Stimulated activated CD4-positive, alpha-beta T cell treated with anti-CD3 and anti-CD28 coated beads, Interleukin-1b, Interleukin-23, amount 100 ng/mL, for 1 hour (primary cell): ENCODE measurements at places on chromosomes 4 and X.

DNA sequence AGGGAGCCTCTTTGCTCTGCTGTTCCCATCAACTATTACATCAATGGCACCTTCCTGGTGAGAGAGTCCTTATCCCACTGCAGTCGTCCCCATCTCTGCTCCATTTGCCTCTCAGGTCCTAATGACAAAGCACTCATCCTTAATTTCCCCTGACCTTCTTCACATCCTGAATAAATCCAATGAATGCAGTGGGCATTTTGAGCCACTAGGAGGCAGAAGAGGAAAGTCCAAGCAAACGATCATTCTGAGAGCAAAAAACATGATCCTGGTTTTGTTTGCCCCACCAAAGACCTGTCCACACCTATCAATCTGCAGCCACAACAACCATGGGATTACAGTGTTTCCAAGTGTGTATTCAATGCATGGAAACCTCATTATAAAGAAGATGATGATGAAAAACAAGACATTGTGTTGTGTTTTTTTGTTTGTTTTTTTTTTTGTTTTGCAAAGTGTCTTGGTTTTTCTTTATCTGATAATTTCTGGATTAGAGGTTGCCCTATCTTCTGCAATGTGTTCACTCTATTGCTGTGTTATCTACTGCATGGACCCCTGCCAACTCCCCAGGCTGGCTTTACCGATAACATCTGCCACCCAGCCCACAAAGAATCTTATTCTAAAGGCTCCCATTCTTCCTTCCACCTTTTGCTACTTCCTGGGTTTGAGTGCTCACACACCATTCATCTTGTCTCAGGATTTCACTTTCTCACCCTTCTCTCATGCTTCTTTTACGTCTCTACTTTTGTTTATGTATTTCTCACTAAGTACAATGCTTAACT lies 207.2 kb downstream of the NLGN4X start:
- no peak for DNase-seq

- DNase-seq = no peak
These were observed 193.7 kb downstream of the SPATA18 start for GRCh38 chr4:52244848-52245247.

- no peak for DNase-seq
These were observed 43.3 kb upstream of the PRDM8 start for GRCh38 chr4:80153874-80154544.

DNA sequence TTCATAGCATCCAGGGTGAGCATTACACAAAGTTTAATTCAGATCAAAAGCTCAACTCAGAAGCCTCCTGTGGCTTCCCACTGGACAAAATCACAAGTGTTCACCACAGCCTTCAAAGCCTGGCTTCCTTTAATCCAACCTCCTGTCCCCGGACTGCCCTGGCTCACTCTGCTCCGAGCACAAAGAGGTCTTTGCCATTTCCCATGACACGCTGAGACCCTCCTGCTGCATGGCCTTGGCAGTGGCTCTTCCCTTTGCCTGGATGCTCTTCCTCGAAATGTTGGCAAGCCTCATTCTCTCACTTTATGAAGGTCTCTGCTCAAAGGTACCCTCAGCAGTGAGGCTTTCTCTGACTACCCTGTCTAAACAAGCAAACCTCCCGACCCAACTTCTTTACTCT lies 41.0 kb downstream of the LDB2 start:
- DNase-seq = no peak

- DNase-seq = no peak
These were observed at the start of gene PNMA3 for GRCh38 chrX:153055871-153056749. Gene PNMA3, plus strand, starts transcription at chrX:153056470. Its CDS starts 586 bp downstream, at chrX:153057056.

DNA sequence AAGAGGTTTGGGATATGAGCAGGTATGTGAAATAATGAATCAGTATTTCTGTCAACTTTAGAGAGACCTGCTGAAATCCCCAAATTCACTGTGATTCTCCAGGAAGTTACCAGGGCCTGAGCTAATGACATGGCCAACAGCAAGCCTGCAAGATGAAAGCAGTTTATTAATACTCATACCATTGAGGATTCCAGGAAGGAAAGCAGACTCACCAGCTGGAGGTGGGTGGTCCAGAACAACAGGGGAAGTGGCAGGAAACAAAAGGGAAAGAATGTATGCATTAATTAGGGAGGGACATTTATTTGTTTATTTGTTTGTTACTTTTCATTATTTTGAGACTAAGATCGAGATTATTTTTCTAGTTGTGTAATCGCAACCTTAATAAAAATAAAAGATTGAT lies 196.6 kb upstream of the AGA start:
- no peak for DNase-seq

- no peak for DNase-seq
These were observed 12.2 kb downstream of the SMPX start for GRCh38 chrX:21745756-21746155.

GRCh38 chr4:26048378-26048882 lies 134.4 kb downstream of the SMIM20 start:
- no peak for DNase-seq

DNA sequence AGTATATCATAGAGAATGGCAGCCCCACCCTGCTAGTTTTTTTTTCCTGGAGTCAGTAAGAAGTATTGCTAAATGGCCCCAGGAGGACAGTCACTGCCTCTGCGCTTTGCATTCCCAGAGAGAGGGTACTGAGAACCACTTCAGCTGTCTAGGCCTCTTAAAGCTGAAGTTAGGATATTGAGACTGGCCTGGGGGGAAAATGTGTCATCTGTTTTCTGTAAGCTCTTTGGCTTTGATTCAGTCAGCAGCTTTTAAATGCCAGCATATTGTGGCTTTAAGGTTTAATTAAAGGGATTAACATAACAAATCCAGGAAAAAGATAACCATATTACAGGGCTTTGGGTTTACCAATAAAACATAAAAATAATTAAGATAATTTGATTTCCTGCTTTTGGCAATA lies 852.0 kb downstream of the PCDH18 start:
- DNase-seq = no peak

DNA sequence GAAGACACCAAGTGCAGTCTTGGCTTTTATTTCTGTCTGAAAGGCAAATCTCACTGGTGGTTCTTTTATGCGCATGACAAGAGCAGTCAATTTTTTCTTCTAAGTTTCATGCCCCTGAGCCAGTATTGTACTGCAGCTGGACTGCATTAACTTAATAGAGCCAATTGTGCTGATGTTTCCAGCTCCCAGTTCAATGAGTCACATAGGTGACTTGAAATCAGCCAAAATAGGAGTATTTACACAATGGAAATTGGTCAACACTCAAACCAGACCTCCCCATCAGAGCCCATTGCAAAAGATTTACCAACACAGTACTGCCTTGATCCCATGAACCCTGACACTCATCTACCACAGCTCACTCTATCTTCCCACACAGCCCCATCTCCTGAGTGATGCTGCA lies 100.3 kb upstream of the GUCY1A1 start:
- no peak for DNase-seq

DNA sequence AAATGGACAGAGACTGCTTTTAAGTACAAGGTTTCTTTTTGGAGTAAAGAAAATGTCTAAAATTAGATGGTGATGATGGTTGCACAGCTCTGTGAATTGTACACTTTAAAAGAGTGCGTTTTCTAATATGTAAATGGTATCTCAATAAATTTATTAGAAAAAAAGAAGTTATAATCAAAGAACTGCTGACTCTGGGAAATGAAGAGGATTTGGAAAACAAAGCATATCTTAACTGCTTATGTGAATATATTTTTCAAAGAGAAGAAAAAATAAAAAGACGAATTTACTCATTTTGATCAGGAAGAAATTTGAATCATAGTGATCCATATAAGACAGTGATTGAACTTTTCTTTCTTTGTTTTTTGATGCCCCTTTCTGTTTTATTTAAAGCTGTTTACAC lies 45.9 kb upstream of the FSTL5 start:
- DNase-seq = no peak

GRCh38 chr4:151688003-151688784 lies 72.6 kb downstream of the GATB start:
- no peak for DNase-seq

- no peak for DNase-seq
These were observed 7.0 kb downstream of the FHIP1A start for GRCh38 chr4:151415978-151416377.

DNA sequence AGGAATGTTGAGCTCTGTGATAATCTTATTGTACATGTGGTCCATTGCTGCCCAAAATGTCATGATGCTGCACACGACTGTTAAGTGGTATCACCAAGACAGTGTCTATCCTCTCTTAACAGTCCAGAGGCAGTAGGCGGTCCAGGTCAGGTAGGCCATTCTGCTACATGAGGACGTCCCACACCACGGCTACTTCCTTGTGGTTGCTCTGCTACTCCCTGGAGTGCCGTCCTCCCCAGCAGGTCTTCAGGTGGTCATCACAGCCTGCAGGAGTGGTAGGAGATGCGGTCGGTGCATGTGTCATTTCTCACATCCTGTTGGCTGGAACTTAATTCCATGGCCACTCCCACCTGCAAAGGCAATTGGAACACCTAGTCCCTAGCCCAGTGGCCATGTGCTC lies 11.5 kb upstream of the STK32B start:
- no peak for DNase-seq

DNA sequence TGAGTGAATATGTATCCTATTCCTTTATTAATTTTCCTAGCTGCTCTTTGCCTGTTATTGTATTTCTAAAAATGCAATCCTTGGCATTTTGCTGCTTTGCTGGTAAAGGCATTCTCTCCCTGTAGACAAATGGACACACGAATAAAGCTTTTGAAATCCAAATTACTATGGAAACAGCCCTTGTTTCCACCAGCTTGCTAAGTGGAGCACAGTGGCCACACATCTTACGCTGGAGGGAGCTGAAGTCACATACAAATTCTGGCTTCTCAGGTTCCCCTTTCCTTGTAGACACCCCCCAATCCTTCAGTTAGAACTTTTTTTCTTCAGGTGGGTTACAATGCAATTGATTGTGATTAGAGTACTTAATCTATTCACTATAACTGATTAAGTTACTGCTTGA lies 66.2 kb downstream of the AGA start:
- DNase-seq = no peak

DNA sequence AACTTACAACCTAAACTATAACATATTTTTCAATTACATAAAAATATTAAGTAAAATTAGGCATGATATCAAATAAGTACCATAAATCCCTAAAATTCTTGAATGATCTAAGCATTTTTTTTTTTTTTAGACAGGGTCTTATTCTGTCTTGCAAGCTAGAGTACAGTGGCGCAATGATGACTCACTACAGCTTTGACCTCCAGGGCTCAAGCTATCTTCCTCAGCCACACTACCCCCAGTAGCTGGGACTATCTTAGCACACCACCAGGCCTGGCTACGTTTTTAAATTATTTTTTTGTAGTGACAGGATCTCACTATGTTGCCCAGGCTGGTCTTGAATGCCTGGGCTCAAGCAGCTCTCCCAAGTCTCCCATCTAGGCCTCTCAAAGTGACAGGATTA lies 1042.3 kb downstream of the FSTL5 start:
- no peak for DNase-seq

DNA sequence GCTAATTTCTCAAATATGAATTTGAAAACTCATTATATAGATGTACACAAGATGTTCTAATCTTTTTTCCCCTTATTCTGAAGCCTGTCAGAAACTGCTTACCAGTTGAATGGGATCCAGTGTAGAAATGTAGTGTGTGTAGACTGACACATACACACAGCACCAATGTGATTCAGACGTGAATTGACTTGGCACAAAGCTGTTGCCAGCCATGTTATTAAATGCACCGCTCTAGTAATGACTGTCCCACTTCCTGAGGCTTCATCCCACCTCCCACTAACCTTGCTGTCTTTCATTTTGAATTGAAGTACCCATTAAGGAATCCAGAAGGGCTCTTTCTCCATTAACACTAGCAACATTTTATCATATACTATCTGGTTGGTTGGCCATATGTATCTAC lies 146.6 kb downstream of the PPA2 start:
- no peak for DNase-seq
